GM23248 (cell line): ENCODE measurements at places on chromosomes 11 and 22. TPM values are rescaled to one million over a fixed set of nuclear protein-coding genes. Genes with fewer than 3 reads are reported as not detected.

The HTR3B gene
- not detected in 2 replicates for total RNA-seq

The BEST1 gene
- 4.7 and 5.1 TPM in 2 replicates for total RNA-seq

The ZP1 gene
- total RNA-seq = 1.3 and 5.3 TPM in 2 replicates

The OSBPL5 gene
- total RNA-seq = 47.6 and 57.6 TPM in 2 replicates

- DNase-seq = no peak
These were observed 23.0 kb downstream of the CD5 start for GRCh38 chr11:61125310-61125684.

The RIC3 gene
- not detected in 2 replicates for total RNA-seq

GRCh38 chr11:118918128-118918685 lies 7.5 kb downstream of the BCL9L start:
- DNase-seq = peak; percentile 94

DNA sequence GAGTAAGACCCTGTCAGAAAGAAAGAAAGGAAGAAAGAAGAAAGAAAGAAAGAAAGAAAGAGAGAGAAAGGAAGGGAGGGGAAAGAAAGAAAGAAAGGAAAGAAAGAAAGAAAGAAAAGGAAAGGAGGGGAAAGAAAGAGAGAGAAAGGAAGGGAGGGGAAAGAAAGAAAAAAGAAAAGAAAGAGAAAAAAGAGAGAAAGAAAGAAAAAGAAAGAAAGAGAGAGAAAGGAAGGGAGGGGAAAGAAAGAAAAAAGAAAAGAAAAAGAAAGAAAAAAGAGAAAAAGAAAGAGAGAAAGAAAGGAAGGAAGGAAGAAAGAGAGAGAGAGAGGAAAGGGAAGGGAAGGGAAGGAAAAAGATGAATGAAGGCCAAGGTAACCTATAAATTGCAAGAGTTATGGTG lies 47.2 kb upstream of the SLC22A12 start:
- DNase-seq = no peak

DNA sequence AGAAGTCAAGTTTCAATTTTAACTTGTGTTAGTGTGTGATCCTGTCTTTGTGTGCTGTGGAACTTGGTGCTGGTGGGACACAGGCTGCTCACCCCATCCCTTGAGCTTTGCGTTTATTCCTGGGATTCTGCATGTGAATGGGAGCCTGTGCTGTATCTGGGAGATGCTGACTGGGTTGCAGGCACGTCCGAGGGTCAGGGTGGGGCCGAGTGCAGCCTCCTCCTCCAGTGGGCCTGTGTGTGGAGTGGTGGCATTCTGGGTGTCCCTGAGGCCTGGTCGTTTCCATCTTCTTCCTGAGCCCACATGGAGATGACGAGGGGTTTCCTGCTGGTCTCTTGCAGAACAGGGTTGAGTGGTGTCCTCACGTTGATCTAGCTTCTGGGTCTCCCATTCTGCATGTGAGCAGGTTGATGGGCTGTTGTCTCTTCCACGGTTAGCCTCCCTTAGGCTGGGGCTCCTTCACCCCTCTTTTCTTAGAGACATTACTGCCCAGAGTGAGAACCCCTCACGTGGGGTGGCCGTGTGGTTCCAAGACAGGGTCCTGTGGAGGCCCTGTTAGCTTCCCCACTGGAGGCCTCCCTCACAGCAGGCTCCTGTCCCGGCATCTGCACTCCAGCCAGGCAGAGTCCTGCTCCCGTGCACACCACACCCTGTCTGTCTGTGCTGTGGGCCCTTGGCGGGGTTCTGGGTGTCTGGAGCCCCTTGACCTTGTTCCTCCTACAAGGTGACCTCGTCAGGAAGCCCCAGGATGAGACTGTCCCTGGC lies 4.9 kb downstream of the PTDSS2 start:
- DNase-seq = no peak

GRCh38 chr11:118129471-118130172 lies 23.0 kb downstream of the SCN4B start:
- no peak for DNase-seq

DNA sequence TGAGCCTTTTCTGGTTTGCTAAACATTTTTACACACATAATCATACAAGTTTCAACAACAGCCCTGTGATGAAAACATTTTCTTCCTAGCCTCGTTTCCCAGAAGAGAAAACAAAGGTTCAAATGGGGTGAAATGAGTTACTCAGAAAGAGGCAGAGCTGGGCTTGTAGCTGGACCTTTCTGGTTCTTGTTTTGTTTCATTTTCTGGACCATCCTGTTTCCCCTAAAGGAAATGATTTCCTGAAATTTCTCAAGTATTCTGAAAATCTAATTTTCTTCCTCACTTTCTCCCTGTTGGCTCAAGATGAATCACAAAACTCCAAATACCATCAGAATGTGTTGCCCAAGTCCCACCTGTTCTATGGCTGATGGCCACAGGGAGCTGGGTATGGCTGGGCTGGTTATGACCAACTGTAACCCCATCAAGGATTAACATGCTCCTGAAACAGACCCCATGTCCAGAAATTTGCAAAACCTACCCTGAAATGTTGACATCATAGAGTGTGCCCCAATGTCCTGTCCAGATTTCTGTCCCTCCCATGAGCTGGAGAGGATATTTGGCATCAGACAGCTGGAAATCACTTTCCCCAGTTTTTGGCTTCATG lies 6.7 kb upstream of the APOL4 start:
- DNase-seq = no peak

DNA sequence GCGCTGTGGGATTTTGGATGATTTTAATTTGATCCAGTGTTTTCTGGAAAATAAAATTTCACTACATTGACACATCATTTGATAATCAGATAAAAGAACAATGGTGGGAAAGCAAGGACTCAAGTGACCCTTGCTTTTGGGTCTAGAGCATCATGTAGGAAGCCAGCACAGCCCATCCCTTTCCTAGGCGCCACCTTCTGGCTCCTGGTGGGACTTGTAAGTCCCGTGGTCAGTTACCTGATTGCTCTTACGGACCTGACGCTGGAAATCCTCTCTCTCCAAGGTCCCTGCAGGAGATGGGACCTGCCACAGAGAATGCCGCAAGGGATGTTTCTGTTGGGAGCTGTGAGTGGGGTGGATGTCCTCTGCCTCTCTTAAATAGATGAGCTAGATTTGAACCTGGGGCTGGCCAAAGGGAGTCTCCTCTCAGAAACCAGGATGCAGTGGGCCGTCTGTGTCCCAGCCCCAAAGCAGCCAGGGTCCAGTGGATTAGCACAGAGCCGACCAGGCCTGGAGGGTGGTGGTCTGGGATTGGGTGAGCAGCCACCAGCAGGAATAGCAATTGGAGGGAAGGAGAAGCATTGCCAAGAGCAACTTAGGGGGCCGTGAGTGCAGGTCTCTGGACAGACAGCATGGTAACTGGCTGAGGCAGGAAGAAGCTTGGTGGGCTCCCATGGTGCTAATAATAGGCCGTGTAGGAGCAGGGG lies 21.7 kb downstream of the TIMP3 start:
- DNase-seq = no peak

- peak; percentile 80 for DNase-seq
These were observed 9.8 kb downstream of the PDHX start for GRCh38 chr11:34926101-34926830.

DNA sequence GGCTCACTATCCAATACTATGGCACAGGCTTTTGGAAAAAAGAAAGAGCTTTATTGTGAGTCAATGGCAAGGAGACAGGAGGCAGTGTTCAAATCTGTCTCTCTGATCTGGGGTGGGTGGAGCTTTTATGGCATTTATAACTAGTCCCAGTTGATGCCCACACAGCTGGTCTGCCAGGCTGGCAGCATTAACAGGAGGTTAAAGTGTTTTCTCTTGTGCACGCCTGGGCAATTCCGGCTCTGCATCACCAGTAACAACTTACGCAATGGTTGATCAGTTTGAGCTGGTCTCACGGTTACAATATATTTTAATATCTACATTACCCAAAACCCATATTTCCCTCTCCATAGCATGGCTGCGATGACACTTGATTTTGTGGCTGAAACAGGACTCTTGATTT lies 15.1 kb upstream of the SMIM38 start:
- no peak for DNase-seq

DNA sequence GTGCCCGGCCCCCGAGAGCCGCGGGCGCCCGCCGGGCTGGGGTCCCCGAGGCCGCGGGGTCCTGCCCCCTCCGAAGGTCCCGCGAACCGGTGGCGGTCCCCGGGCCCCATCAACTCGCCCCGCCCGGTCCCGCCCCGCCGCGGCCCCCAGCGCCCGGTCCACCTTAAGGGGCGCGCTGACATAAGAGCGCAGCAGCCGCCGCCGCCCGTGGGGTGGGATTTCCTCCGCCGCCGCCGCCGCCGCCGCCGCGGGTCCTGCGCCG lies at the start of gene ZDHHC8:
TSS of gene ZDHHC8 (plus strand) at position 208 of the 262 bp plus-strand sequence. CDS start 144 bp downstream, outside the sequence.
- peak; percentile 50 for DNase-seq

The KCNK7 gene
- not detected in 2 replicates for total RNA-seq

DNA sequence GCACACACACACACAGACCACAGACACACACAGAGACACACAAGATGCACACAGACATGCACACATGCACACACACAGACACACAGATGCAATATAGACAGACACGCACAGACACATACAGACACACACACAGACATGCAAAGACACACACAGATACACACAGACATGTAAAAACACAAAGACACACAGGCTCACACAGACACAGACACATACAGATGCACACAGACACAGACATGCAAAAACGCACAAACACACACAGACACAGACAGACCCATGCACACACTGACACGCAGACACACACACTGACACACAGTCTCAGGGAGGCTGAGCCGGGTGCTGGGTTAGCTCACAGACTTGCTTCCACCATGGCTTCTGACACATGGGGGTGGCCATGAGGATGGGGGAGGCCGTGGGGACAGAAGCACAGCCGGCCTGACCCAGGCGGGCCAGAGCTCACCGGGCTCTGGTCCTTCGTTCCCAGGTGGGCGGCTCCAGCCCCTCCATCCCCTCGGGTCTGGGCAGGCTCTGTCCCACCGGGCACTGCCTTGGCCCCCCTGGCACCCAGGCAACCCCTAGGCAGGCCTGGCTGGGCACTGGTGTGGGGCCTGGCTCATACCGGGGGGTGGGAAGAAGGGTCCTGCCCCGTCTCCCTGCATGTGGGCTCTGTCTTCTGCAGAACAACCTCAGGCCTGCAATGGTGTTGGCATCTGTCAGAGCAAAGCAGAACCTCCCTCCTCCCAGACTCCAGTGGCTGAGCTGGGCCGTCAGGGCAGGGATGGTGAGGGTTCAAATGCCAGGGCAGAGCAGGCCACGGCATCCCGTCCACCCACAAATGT lies 1489.5 kb downstream of the BRD1 start:
- no peak for DNase-seq

- peak; percentile 66 for DNase-seq
These were observed 3.1 kb upstream of the PTS start for GRCh38 chr11:112223121-112223520.

DNA sequence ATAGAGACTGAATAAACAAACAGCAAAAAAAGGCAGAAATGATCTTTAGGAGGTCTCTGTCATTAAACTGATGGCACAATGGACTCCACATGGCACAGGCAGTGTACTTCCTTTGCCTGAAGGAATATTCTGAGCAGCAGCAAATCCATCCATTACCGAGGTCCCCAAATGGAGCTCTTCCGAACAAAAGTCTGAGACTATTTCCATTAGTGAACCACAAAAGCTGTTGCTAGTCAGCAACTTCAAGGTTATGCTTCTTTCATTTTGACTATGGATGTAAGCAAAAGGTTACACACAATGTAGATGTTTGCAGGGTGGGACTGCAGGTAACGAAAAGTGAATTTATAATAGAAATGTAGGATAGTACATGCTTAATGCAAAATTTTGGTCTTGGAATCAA lies 14.5 kb downstream of the NARS2 start:
- no peak for DNase-seq

The CAVIN3 gene
- total RNA-seq = 392 and 456 TPM in 2 replicates

DNA sequence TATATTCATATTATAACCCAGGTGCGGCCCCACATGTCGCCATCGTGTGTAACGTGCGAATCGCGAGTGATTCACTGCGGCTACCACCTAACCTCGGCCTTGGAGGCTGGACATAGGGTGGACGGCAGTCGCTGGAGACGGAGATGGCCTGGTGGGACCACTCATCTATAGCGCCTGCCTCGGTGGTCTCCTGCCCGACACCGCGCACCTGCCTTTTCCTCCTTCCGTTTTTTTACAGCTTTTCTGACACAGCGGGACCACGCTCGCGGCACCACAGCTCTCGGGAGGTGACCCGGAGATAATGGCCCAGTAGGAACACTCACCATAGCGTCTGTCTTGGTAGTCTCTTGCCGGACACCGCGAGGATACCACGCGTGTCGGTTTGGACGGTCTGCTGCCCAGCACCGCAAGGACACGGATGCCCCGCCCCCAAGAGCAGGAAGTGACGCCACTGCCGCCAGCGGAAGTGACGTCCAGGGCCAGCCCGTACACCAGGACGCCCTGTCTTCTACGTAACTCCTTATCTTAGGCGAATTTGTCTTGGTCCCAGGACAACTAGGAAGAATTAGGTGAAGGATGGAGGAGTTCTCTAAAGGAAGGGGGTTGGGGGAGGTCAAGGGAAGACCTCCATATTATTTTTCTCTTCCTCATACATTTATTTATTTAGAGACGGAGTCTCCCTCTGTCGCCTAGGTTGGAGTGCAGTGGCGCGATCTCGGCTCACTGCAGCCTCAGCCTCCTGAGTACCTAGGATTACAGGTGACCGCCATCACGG lies 6.4 kb downstream of the SNU13 start:
- DNase-seq = peak; percentile 88

GRCh38 chr11:17529844-17530185 lies 14.4 kb downstream of the USH1C start:
- DNase-seq = no peak

- DNase-seq = peak; percentile 40
These were observed 35.3 kb downstream of the BCR start for GRCh38 chr22:23215294-23216241.

DNA sequence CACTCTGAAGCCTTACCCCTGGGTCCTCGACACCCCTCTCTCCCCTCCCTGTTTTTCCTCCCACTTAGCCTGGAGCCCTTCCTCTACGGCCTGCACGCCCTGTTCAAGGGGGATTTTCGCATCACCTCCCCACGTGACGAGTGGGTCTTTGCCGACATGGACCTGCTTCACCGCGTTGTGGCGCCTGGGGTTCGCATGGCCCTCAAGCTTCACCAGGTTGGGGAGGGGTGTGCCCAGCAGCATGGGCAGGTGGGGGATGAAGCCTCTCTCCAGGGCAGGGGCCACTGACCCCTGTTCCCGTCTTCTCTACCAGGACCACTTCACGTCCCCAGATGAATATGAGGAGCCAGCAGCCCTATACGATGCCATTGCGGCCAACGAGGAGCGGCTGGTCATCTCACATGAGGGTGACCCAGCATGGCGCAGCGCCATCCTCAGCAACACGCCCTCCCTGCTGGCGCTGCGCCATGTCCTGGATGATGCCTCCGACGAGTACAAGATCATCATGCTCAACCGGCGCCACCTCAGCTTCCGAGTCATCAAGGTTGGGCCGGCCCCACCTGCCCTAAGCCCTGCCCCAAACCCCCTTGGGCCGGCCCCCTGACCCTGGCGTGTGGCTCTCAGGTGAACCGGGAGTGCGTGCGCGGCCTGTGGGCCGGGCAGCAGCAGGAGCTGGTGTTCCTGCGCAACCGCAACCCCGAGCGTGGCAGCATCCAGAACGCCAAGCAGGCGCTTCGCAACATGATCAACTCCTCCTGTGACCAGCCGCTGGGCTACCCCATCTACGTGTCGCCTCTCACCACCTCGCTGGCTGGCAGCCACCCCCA lies 2.8 kb upstream of the SIPA1 start:
- no peak for DNase-seq

GRCh38 chr22:39558950-39559349 lies 11.6 kb upstream of the CACNA1I start:
- no peak for DNase-seq

- DNase-seq = peak; percentile 74
These were observed 17.3 kb upstream of the EIF3D start for GRCh38 chr22:36546092-36546804.
